Iris pigment epithelial cell (primary cell): ENCODE measurements at places on chromosomes 1 and 21.

DNA sequence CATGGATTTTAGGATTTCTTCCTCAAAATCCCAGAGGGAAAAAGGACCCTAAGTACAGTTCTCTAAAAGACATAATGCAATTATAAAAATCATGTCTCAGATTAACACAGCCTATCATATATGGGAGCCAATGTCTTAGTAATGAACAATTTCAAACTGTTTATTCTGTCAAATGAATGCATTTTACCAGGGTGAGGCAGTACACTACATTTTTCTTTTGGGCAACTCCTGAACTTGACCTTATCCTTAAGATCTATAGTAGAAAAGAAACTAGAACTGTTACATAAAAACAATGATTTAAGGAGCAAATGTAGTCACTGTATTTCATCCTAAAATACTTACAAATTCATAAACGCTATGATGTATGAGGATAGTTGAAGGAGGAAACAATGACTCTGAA is 226.3 kb upstream of the B3GALT2 start:
- no peak for DNase-seq

- no peak for DNase-seq
These were observed 117.1 kb downstream of the OSBPL9 start for GRCh38 chr1:51733793-51734522.

- DNase-seq: peak; percentile 74
These were observed 52.7 kb upstream of the WASF2 start for GRCh38 chr1:27542463-27543273.

DNA sequence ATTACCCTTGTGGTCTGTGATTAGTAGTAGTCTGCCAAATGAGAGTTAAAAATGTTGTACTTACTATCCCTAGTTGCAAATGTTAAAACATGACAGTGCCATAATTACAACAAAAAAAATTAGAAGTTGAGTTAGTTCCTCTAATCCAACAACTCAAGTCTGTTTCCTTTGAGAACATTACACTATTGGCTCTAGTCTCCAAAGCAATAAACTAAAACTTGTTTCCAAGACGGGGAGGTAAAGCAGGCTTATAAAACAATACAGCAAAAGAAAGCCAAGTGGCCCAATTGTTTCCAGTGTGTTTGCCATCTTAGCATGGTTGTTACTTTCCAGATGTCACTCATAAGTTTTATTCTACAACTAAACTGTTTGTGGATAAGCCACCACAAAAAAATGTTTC is 11.6 kb downstream of the KYAT3 start:
- no peak for DNase-seq

GRCh38 chr1:108847494-108847893 is 9.4 kb downstream of the AKNAD1 start:
- no peak for DNase-seq

DNA sequence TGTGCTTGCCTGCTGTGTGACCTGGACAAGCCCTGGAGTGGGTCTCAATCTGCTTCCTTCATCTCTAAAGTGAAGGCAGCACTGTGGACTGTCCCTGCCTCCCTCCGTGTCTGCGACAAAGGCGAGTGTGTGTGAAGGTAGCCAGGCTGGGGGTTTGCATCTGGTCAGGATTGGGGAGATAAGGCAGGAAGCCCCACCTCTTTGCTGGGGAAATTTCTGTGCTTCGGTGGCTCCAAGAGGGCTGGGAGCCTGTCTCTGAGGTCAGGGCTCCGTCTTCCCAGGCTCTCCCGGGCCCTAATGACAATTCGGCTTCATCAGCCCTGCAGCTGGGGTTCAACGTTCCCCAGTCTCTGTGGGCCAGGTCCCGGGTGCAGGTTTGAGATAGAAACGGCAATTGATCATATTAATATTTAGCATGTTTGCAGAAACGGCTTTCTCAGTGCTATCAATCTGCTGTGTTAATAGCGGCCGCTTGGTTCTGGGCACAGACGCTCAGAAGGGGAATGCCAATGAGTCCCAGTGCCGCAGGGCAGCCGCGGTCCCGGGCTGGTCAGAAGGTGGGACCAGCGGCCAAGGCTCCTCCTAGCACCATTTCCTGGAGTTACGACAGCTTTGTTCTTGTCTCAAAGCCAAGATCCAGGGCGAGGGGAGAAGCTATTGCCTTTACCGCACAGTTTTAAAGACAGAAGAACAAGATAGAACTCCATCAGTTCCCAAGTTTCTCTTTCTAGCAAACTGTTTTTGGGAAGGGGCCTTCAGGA is 105.7 kb downstream of the PRDM16 start:
- peak; percentile 65 for DNase-seq

- no peak for DNase-seq
These were observed 56.3 kb upstream of the NFASC start for GRCh38 chr1:204814166-204814884.

GRCh38 chr1:204970937-204971336 is 72.1 kb upstream of the CNTN2 start:
- DNase-seq: no peak

- no peak for DNase-seq
These were observed 272.0 kb downstream of the FOXD2 start for GRCh38 chr1:47709872-47710231.

- peak; percentile 15 for DNase-seq
These were observed 49.1 kb upstream of the C1orf146 start for GRCh38 chr1:92168657-92169056.

DNA sequence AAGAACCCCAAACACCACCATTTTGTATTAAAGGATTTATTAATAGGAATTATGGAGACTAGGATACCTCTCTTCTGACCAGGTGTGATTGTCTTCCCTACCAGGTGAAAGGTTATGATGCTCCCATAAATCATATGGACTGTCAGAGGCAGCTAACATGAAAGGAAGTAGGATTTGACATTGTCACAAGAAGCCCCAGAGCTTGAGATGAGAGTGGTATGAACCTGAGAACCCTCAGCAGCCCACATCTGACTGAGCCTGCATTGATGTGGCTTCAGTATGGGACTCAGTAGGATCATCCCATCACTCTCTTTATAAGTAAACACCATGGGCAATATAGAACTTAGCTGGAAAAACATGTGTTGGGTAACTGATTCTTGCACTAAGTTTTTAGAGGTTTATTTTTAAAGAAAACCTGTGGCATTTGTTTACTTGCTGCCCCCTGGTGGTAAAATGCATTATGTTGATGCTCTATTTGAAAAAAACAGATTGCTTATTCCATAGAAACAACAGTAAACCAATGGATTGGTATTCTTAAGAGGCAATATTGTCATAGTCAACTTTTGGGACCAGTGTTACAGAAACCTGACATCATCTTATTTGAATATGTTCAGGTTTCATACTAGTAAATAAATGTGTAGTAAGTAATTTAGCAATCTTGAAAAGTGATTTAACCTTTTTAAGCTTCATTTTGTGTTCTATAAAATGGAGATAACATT is 16.6 kb upstream of the CACYBP start:
- DNase-seq: peak; percentile 57

DNA sequence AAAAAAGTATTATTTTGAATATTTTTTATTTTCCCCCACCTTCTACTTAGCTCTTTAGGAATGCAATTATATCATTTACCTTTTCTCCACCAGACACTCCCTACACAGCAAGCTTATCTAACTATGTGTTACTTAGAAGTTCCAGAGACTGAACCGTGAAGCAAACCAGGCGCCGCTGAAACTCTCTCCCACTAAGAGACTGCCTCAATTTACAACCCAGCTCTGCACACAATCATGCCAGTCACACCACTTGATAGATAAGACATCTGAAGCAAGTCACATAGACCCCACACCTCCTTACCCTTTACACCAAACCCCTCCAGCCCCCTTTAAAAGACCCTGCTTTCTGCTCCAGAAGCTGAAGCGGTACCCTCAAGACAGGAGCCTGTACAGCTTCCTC is 245.5 kb downstream of the S1PR1 start:
- DNase-seq: no peak

DNA sequence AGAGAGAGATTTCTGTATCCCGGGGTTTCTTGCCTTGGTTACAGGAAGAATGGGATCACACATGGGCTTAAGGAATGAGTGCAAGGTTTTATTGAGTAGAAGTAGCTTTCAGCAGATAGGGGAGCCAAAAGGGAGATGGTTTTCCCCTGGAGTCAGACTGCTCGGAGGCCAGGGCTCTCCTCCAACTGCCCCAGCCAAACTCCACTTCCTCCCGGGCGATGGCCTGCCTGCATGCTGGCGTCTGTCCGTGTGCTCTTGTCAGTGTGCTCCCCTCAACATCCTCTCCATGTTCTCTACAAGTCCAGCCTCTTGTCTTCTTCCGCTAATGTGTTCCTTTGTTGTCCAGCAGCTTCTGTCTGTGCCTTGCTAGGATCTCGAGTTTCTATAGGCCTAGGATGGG is 421.3 kb upstream of the ADGRL2 start:
- DNase-seq: no peak

- DNase-seq: no peak
These were observed 530.9 kb downstream of the PTPRU start for GRCh38 chr1:29767088-29767685.

GRCh38 chr1:55216096-55216495 is 932 bp upstream of the USP24 start:
- DNase-seq: no peak

DNA sequence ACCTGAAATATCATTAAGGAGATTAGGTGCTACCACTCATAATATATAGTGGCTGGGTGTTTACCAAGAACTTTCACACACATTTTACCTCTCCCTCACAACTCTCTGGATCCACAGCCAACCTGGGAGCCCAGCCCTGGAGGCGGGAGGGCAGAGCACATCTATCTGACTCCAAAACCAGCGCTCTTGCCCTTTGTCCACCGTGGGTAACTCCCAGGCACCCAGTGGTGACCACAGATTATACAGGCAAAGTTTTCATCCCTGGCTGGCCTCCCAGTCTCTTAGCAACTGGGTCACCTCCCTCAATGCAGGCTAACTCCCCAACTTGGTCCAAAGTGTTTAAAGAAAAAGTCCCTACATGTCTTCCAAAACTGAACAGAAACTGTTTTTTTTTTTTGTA is 2.4 kb downstream of the PAQR7 start:
- no peak for DNase-seq

- peak; percentile 97 for DNase-seq
These were observed 42.1 kb upstream of the SRP9 start for GRCh38 chr1:225735252-225736149.

- peak; percentile 8 for DNase-seq
These were observed 87.6 kb downstream of the GFI1 start for GRCh38 chr1:92399076-92399475.

GRCh38 chr1:84570436-84571149 is 3.6 kb downstream of the CTBS start:
- peak; percentile 74 for DNase-seq

- no peak for DNase-seq
These were observed 160.9 kb upstream of the CSF3R start for GRCh38 chr1:36643371-36644270.

DNA sequence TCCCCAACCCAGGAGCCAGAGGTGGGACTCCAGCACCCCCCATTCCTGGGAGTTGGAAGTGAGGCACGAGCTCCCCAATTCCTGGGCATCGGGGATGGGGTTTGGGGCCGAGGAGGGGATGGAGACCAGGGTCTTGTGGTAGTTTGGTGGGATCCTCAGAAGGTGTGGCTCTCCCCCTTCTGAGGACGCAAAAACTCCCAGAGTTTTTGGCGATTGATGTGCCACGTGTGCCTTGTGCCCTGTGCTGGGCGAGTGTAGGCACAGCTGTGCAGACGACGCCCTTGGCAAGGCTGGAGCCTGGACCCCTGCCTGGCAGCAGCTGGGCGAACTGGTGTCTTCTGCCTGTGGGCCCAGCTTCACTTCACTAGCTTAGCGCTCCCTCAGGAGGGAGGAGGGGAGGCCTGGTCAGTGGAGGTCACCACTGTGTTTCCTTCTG is 2.6 kb downstream of the GUK1 start:
- DNase-seq: no peak

GRCh38 chr21:40152476-40152875 is 285.2 kb downstream of the PCP4 start:
- no peak for DNase-seq
